ENCODE measurements at places on chromosomes 12 and 14. TPM values are rescaled to one million over a fixed set of nuclear protein-coding genes. Genes with fewer than 3 reads are reported as not detected.

The MARK3 gene
- 69.2 TPM for total RNA-seq

The EGLN3 gene
- total RNA-seq, result 0.19 TPM

The MBIP gene
- total RNA-seq, result 9.0 TPM

The FICD gene
- total RNA-seq, result 16.6 TPM

The RPGRIP1 gene
- not detected for total RNA-seq

The AVPR1A gene
- 0.56 TPM for total RNA-seq

The SNRPF gene
- total RNA-seq, result 7.9 TPM

The MGST1 gene
- 54.4 TPM for total RNA-seq

The SERPINA9 gene
- 0.28 TPM for total RNA-seq

The GPR65 gene
- total RNA-seq, result 0.28 TPM

The CLEC14A gene
- 8.2 TPM for total RNA-seq

The PPP1R36 gene
- 0.28 TPM for total RNA-seq

The TSPAN19 gene
- total RNA-seq, result not detected

The SIX1 gene
- total RNA-seq, result 0.38 TPM

The KERA gene
- total RNA-seq, result not detected

The GPR137C gene
- total RNA-seq, result 0.58 TPM

The LRRK2 gene
- 5.9 TPM for total RNA-seq

The SERPINA5 gene
- total RNA-seq, result under 0.01 TPM

The RFX4 gene
- total RNA-seq, result not detected

The CISTR gene
- not detected for total RNA-seq

The MCRS1 gene
- 61.3 TPM for total RNA-seq

The KTN1 gene
- 184 TPM for total RNA-seq

The AQP2 gene
- total RNA-seq, result not detected

The IFT81 gene
- 33.8 TPM for total RNA-seq

The TSPAN11 gene
- under 0.01 TPM for total RNA-seq

The CCDC38 gene
- total RNA-seq, result under 0.01 TPM

The PDZRN4 gene
- total RNA-seq, result not detected

The OGFOD2 gene
- total RNA-seq, result 9.0 TPM

The REM2 gene
- total RNA-seq, result not detected

The KRT1 gene
- not detected for total RNA-seq

The SIX6 gene
- total RNA-seq, result not detected

The WSCD2 gene
- not detected for total RNA-seq

The TAS2R9 gene
- total RNA-seq, result not detected

The BCAT1 gene
- total RNA-seq, result 186 TPM

The MEG3 gene
- total RNA-seq, result 112 TPM

The CIROP gene
- not detected for total RNA-seq

The RBMS2 gene
- total RNA-seq, result 13.0 TPM

The ADCY6 gene
- 48.9 TPM for total RNA-seq

The RIPK3 gene
- total RNA-seq, result 0.56 TPM

The KRT78 gene
- not detected for total RNA-seq

The TGFB3 gene
- 7.3 TPM for total RNA-seq

The TAS2R42 gene
- not detected for total RNA-seq

The GLT1D1 gene
- not detected for total RNA-seq

The PRH1 gene
- 18.3 TPM for total RNA-seq

The MBD6 gene
- total RNA-seq, result 2.9 TPM

The NTF3 gene
- 5.4 TPM for total RNA-seq

The CCDC196 gene
- not detected for total RNA-seq

The SCYL2 gene
- total RNA-seq, result 39.3 TPM

The CTSG gene
- total RNA-seq, result not detected

The PIGH gene
- total RNA-seq, result 16.5 TPM

The SLCO1C1 gene
- total RNA-seq, result under 0.01 TPM

The TAS2R19 gene
- 7.3 TPM for total RNA-seq

The IFNG gene
- total RNA-seq, result not detected

The MIP gene
- total RNA-seq, result 0.19 TPM

The SH2B3 gene
- total RNA-seq, result 34.7 TPM

The ALDH1L2 gene
- 74.4 TPM for total RNA-seq

The MDM1 gene
- 15.5 TPM for total RNA-seq

The HOXC13 gene
- under 0.01 TPM for total RNA-seq

The KRT85 gene
- not detected for total RNA-seq

All from regular cardiac myocyte (primary cell).